ENCODE measurements at places on chromosomes 1 and 21. TPM values are rescaled to one million over a fixed set of nuclear protein-coding genes. Genes with fewer than 3 reads are reported as not detected.

DNA sequence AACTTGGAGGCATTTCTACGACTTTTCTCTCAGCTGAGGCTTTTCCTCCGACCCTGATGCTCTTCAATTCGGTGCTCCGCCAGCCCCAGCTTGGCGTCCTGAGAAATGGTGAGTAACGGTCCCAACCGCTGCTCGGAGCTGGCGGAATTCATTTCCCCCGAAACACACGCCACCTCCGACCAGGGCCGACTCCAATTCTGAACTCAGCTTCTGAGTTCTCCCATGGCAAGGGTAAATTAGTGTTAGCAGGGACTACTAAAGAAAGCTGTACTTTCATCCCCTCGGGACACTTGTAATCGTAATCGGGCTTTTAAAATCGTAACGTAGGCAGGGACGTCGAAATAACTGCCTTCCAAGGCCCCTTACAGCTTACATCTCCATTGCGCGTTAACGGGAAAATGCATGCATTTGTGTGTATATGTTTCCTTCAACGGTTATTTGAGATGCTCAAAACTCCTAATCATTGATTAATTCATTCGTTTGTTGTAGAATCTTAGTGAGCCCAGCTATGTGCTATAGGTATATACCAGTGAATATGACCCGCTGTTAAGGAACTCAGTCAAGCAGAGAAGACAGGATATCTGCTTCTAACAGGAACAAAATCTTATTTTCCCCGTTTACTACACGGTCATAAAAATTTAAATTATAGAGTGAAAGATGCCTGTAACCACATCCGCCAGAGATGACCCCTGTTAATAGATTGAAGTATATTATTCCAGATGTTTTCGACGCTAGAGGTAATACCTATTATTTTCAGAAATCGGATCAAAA is 472 bp downstream of the DTL start:
- peak overlapping the region; percentile 67 for H3K4me3 ChIP-seq
- no peaks in the 10 kb centered on the region for H3K36me3 ChIP-seq
- DNase-seq, result no peak
- H3K27me3 ChIP-seq, result no peaks in the 10 kb centered on the region
- H3K27ac ChIP-seq, result peak overlapping the region; percentile 87
- peaks cover 27% of the 10 kb centered on the region for H3K4me1 ChIP-seq

- H3K27me3 ChIP-seq, result no peaks in the 10 kb centered on the region
- no peak overlapping the region for H3K27ac ChIP-seq
- H3K4me1 ChIP-seq, result peaks cover 19% of the 10 kb centered on the region
Measured at GRCh38 chr1:47529520-47530098, 91.8 kb downstream of the FOXD2 start.

DNA sequence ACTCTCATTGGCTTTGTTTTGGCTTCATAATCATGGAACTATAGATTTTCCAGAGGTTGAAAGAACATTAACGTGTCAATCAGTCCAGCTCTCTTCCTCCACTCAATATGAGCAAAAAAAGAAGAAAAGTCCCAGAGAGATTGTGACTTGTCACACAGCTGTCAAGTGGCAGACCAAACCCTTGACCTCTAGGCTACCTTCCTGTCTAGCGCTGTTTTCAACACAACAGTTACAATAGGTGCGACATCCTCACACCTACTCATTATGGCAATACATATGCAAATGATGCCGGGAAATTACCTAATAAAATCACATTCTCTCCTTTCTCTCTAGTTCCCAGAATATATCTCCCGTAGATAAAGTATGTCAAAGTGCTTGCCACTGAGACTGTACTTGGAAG is 1.1 kb downstream of the WARS2 start:
- no peak for DNase-seq
- H3K36me3 ChIP-seq, result no peaks in the 10 kb centered on the region
- no peaks in the 10 kb centered on the region for H3K27me3 ChIP-seq
- peak overlapping the region; percentile 65 for H3K4me3 ChIP-seq
- peaks cover 43% of the 10 kb centered on the region for H3K4me1 ChIP-seq

The CLEC20A gene
- total RNA-seq, result not detected

- no peaks in the 10 kb centered on the region for H3K36me3 ChIP-seq
- H3K4me3 ChIP-seq, result no peak overlapping the region
- H3K27ac ChIP-seq, result no peak overlapping the region
- no peak for DNase-seq
- no peaks in the 10 kb centered on the region for H3K4me1 ChIP-seq
- no peaks in the 10 kb centered on the region for H3K27me3 ChIP-seq
Measured at GRCh38 chr1:106962591-106962990, 93.9 kb upstream of the PRMT6 start.

The DAB1 gene
- total RNA-seq, result 3.3 TPM

The AMY1B gene
- not detected for total RNA-seq

DNA sequence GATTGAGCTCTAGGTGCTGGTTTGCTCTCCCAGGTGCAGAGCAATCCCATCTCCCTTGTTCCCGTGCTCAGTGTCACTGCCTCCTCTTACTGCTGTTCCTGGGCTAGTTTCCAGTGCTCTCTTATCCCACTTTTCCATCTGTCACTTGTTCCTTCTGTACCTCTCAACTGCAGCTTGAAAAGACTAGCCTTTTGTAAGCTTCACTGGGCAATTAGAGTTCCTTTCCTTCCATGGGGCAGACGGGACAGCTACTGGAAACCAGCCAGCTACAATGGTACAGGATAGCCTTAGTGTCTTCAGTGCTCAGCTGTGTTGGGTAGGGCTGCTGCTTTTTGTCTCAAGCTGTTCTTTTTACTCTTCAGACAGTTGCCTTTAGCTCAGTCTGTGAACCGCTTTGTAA is 31.6 kb downstream of the AGT start:
- peak overlapping the region; percentile 57 for H3K27ac ChIP-seq
- no peak for DNase-seq
- peaks cover 43% of the 10 kb centered on the region for H3K36me3 ChIP-seq
- no peak overlapping the region for H3K4me3 ChIP-seq
- no peaks in the 10 kb centered on the region for H3K27me3 ChIP-seq

GRCh38 chr1:242811092-242811840 is 286.8 kb upstream of the PLD5 start:
- no peaks in the 10 kb centered on the region for H3K4me1 ChIP-seq
- H3K27me3 ChIP-seq, result no peaks in the 10 kb centered on the region
- no peak for DNase-seq
- no peak overlapping the region for H3K27ac ChIP-seq
- no peak overlapping the region for H3K4me3 ChIP-seq

- no peaks in the 10 kb centered on the region for H3K27me3 ChIP-seq
- H3K4me1 ChIP-seq, result no peaks in the 10 kb centered on the region
- DNase-seq, result no peak
- no peak overlapping the region for H3K4me3 ChIP-seq
Measured at GRCh38 chr1:97500760-97501159, 420.1 kb downstream of the DPYD start.

DNA sequence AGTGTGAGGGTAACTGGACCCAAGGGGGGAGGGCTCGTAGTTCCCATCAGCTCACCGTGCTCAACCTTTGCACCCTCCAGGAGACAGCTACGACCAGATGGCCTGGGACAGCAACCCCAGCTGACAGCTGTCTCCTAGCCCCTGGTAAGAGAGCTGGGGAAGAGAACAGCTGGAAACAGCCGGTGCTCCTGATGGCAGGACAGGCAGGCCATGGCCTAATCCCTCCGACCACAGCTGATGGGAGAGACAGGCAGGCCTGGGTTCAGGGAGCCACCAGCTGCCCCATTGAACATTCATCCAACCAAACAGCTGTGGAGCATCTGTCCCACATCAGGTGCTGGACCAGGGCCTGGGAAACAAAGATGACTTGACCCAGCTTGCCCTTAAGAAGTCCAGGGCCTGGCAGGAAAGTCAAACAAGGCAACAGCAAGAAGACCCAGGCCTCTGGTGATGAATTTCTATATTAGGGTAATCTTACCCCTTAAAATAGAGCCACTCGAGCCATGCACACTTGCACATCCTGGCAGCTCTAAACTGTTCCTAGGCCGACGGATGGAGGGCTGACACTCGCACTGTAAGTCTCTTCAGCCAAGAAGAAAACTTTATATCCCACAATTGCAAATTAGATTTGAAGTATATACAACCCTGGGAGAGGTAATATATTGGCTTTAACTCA is 12.2 kb downstream of the OLFML2B start:
- no peak overlapping the region for H3K4me3 ChIP-seq
- no peaks in the 10 kb centered on the region for H3K36me3 ChIP-seq
- DNase-seq, result no peak
- H3K27me3 ChIP-seq, result no peaks in the 10 kb centered on the region
- H3K27ac ChIP-seq, result peak overlapping the region; percentile 72

The RASAL2 gene
- 44.7 TPM for total RNA-seq

The C4BPA gene
- total RNA-seq, result not detected

GRCh38 chr1:24874056-24874455 is 56.0 kb downstream of the RUNX3 start:
- no peaks in the 10 kb centered on the region for H3K36me3 ChIP-seq
- DNase-seq, result no peak
- no peak overlapping the region for H3K27ac ChIP-seq
- H3K27me3 ChIP-seq, result no peaks in the 10 kb centered on the region
- H3K4me1 ChIP-seq, result no peaks in the 10 kb centered on the region

The IGSF3 gene
- 17.6 TPM for total RNA-seq

- no peaks in the 10 kb centered on the region for H3K36me3 ChIP-seq
- H3K27ac ChIP-seq, result no peak overlapping the region
- no peak for DNase-seq
- H3K4me1 ChIP-seq, result no peaks in the 10 kb centered on the region
Measured at GRCh38 chr1:1281533-1282321, 1.5 kb downstream of the SCNN1D start.

GRCh38 chr1:53349369-53349835 is 21.5 kb upstream of the LRP8 start:
- DNase-seq, result no peak
- no peak overlapping the region for H3K27ac ChIP-seq
- no peak overlapping the region for H3K4me3 ChIP-seq
- H3K36me3 ChIP-seq, result no peaks in the 10 kb centered on the region
- no peaks in the 10 kb centered on the region for H3K4me1 ChIP-seq

DNA sequence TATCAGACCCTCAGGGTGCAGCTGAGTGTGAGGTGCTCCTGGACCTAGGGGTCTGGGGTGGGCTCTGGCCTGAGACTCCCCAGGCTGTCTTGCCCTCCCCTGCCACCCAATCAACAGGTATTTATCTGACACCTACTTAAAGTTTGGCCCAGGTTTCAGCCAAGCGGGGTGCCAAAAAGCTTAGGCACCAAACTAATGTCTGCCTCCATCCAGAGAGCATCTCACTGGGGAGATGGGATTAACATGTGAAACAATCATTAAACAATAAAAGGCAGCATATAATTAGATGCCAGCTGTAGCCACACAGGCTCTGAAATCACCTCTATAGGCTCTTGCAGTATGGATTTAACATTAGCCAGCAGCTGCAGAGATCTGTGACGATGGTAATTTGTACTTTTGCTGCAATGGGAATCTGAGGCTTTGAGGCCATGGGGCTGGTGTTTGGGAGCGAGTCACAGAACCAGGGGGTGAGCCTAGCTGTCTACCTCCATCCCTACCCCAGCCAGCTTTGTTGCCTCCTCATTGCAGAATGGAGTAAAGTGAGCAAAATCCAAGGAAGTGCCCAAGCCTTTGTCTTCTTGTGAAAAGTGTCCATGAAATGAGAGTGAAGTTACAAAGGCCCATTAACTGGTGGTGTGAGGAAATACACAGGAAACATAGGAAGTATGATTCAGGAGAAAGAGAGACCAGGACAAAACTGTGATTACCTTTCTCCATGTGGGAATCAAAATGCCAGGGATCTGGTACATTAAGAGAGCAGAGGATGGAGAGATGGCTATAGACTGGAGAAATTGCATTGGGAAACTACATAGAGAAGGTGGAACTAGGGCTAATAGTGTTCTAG is 36.1 kb downstream of the EIF2D start:
- no peak overlapping the region for H3K4me3 ChIP-seq
- DNase-seq, result no peak
- H3K27me3 ChIP-seq, result no peaks in the 10 kb centered on the region
- H3K27ac ChIP-seq, result peak overlapping the region; percentile 60
- H3K4me1 ChIP-seq, result no peaks in the 10 kb centered on the region
- H3K36me3 ChIP-seq, result no peaks in the 10 kb centered on the region

DNA sequence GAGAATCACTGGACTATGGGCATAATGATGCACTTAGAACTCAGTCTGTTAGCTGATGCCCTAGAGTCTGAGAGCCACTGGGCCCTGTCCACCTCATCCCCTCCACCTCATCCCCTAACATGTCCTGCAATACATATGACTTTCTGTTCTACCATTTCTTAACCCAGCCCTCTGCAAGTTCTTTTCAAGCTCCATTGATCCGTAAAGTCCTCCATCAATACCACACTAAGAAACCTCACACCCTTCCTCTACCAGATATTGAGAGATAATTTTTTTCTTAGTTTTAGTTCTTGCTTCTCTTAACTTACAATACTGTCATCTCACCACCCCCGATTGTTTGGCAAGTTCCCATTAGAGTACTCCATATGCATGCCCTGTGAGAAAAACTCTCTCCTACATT is 22.1 kb downstream of the FCRL4 start:
- no peaks in the 10 kb centered on the region for H3K27me3 ChIP-seq
- no peak overlapping the region for H3K27ac ChIP-seq
- H3K4me3 ChIP-seq, result no peak overlapping the region
- no peak for DNase-seq

- no peak overlapping the region for H3K4me3 ChIP-seq
- no peaks in the 10 kb centered on the region for H3K27me3 ChIP-seq
- H3K27ac ChIP-seq, result no peak overlapping the region
- no peaks in the 10 kb centered on the region for H3K36me3 ChIP-seq
- H3K4me1 ChIP-seq, result no peaks in the 10 kb centered on the region
Measured at GRCh38 chr1:101483982-101484688, 247.3 kb downstream of the S1PR1 start.

DNA sequence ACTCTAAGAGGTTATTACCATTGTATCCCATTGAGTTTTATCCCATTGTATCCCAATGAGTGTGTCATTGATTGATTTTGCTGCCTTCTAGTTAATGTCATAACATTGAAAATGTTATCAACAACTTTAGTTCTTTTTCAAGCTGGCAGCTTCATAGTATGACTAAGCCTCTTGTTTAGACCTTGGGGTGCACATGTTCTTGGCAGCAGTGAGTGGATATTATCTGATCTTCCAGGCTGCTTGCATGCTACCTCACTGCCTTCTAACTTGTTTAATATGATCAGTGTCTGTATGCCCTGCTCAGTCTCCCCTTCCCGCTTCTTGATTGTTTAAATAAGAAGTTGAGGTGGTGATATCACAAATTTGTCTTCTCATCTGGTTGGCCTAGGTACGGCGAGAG is 24.6 kb downstream of the NTPCR start:
- peak; percentile 32 for DNase-seq
- no peak overlapping the region for H3K27ac ChIP-seq
- no peaks in the 10 kb centered on the region for H3K4me1 ChIP-seq
- H3K36me3 ChIP-seq, result peaks cover 23% of the 10 kb centered on the region
- no peak overlapping the region for H3K4me3 ChIP-seq

DNA sequence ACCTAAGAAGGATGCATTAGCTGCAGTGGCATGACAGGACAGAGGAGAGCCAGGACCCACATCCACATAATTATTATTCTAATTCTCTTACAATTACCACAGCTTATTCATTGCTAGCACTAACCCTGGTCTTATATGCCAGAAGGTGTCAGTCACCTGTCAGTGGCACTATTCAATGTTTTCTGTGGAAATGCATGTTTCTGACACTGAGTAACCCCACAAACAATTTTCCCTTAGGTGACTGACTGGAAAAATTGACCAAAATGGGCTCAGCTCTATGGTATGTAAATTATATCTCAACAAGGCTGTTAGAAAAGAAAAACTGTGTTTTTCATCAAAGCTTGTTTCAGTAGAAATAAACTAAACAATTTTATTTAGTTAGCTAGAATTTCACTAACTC is 117.9 kb upstream of the KRTAP19-8 start:
- DNase-seq, result no peak
- no peak overlapping the region for H3K27ac ChIP-seq
- no peak overlapping the region for H3K4me3 ChIP-seq

GRCh38 chr1:96722958-96723357 is 1.4 kb downstream of the PTBP2 start:
- H3K36me3 ChIP-seq, result no peaks in the 10 kb centered on the region
- H3K4me1 ChIP-seq, result peaks cover 19% of the 10 kb centered on the region
- H3K27me3 ChIP-seq, result no peaks in the 10 kb centered on the region
- H3K4me3 ChIP-seq, result peak overlapping the region; percentile 71
- peak overlapping the region; percentile 99 for H3K27ac ChIP-seq

Data from right atrium auricular region (tissue), 2 donors.